ENCODE measurements at places on chromosomes 2 and 18. TPM values are rescaled to one million over a fixed set of nuclear protein-coding genes. Genes with fewer than 3 reads are reported as not detected.
A peak's percentile ranks its signal among the peaks of the same experiment; 100 is the strongest.

DNA sequence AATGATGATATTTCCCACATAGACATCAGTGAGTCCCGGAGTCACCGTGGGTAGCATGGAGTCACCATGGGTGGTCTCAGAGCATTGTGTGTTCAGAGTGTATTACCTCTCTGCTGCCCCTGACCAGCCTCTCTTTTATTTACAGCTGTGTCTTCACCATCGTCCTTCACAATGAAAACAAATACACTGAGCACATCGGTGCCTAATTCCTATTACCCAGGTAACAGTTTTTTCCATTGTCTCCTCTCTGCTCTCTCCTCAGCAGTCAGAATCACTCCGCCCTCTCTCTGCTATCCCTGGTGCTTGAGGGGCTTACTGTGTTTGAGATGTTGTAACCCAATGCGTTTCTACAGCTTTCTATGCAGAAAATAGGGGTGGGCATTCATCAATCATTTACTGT is 361.5 kb upstream of the RAB12 start:
- no peak for DNase-seq

- DNase-seq: peak; percentile 92
Observed at GRCh38 chr2:74653985-74654882, at the start of gene SEMA4F. TSS of gene SEMA4F (plus strand) at chr2:74654247. CDS start at chr2:74654377, 130 bp downstream.

DNA sequence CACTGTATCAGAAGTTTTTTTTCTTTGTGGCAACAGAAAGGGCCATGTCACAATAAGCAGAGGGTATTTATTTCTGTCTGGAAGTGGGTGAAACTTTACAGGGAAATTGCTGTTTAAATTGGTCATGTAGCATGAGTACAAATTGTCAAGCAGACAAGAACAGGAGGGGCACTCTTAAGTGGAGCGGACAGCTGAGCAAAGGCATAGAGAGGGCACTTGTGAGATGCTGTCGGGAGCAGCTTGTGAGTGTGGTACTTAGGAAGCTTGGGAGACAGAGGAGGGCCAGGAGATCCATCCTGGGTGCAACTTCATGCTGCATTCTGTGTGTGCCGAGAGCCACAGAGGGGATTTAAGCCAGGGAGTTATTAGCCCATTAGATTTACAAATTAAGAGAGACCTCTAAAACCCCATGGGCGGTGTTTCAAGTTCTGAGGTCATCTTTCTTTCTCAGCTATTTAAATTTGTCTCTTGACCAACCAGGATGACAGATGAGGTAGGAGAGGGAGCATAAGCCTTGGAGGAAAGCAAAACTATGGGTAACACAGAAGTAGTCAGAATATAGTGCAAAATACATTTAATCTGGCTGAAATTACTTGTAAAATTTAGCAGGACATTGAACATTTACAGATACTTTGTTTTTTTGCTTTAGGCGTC is 30.4 kb downstream of the INPP4A start:
- DNase-seq: no peak

DNA sequence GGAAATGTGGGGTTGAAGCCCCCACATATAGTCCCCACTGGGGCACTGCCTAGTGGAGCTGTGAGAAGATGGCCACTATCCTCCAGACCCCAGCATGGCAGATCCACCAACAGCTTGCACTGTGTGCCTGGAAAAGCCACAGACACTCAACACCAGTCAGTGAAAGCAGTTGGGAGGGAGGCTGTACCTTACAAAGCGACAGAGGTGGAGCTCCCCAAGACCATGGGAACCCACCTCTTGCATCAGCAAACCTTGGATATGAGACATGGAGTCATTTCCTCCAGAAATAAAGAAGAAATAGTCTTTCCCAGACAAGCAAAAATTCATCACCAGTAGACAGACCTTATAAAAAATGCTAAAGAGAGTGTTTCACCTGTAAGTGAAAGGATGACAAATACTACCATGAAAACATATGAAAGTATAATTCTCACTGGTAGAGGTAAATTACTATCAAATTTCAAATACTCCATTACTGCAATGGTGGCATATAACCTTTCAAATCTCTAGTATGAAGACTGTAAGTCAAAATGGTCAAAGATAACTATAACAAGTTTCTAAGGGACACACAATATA is 152.6 kb upstream of the EPHA4 start:
- DNase-seq: no peak

DNA sequence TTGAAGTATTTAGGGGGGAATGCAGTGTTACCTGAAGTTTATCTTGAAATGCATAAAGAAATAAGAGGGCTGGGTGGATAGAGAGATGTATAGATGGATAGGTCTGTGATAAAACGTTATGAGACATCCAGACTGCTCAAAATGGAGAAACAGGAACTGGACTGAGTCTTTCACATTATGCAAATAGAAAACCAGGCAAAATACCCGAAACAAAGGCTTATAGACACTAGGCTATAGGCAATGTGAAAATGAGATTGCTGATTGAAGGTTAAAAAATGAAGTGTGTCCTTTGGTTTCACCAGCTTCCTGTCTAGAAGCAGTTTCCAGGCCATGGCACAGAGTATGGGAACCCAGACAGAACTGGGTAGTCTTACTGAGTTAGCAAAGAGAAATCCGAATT is 24.9 kb upstream of the SLC3A1 start:
- DNase-seq: no peak

DNA sequence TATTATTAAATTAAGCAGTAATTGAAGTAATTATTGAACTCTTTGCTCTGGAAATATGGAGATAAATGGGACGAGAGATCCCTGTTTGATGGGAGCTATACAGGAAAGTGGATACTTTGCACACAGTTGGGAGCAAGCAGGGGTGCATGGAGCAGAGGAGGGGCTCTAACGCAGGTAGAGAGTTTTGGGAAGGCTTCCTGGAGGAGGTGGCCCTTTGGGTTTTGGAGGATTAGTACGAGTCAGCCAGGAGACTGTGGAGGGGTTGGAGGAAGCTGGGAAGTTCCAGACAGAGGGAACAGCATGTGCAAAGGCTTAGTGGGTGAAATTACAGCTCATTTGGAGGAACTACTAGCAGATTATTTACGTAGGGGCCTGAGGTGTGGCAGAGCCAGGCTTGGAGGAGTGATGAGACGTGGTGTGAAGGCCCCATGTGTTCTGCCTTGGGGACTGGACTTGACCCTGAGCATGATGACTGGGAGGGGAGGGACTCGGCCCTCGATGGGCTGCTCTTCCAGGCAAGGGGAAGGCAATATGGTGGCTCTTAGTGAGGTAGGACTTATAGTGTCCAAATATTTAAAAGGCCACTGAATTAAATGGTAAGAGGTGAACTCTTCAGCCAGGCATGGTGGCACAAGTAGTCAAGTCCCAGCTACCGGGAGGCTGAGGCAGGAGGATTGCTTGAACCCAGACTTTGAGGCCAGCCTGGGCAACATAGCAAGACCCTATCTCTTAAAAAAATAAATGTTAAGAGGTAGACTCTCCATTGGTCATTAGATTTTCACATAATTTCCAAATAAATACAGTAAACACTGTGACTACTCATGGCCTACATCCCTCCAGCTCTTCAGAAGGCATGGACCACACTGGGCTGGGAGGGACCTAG is 30.2 kb downstream of the GREB1 start:
- no peak for DNase-seq

DNA sequence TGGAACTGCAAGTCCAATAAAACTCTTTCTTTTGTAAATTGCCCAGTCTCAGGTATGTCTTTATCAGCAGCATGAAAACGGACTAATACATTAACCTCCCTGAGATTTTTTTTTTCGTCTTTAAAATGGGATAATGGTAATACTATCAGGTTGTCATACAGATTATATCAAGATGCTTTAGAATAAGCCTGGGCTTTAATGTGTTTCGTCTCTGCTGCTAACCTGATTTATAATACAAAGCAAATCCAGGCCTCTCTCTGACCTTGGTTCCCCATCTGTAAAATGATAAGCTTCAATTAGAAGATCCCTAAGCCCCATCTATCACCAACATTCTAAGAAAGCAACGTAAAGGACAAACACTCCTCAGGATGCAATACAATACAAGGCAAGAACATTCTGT is 283.5 kb downstream of the LRATD1 start:
- no peak for DNase-seq

DNA sequence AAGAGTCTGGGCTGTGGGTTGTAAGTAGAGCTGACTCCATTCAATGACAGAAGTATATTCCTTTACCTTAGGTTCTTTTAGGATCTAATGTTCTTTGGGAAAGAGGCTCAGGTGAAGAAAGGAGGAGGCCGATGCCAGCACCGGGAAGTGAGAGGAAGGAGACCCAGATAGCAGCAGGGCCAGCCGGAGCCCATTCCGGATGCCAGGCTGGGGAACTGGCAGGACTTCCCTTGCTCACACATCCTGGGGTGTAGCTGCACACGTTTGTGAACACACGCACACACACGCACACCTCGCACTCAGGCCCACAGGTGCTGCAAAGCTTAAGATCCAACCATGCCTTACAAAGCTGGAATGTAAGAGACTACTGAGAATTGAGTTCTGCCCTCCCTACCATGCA is 95.8 kb upstream of the SMAD2 start:
- DNase-seq: no peak

DNA sequence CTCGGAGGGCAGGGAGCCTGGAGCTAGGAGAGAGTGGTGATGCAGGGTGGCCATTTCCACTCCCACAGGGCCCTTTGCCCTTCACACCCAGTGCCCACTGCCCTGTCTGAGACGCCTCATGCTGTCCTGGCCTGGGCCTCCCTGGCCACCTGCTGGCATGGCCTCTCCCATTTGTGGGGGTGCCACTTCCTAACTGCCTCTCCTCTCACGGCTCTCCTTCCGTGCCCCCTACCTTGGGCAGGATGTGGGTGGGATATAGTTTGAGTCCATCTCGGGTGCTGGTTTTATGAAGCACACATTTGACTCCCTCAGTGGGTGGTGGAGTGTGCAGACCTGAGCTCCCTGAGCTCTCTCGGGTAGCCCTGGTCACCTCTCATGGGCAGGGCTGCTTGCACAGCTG is 46.0 kb downstream of the DGKD start:
- DNase-seq: no peak

- no peak for DNase-seq
Observed at GRCh38 chr18:7062236-7062635, 55.4 kb downstream of the LAMA1 start.

GRCh38 chr2:103435010-103435409 is 673.2 kb downstream of the TMEM182 start:
- DNase-seq: no peak

- no peak for DNase-seq
Observed at GRCh38 chr2:129491308-129491707, 488.2 kb upstream of the RAB6C start.

- no peak for DNase-seq
Observed at GRCh38 chr2:158667586-158667985, 127.5 kb upstream of the DAPL1 start.

- no peak for DNase-seq
Observed at GRCh38 chr18:75023473-75023872, 185.5 kb downstream of the PTGR3 start.

DNA sequence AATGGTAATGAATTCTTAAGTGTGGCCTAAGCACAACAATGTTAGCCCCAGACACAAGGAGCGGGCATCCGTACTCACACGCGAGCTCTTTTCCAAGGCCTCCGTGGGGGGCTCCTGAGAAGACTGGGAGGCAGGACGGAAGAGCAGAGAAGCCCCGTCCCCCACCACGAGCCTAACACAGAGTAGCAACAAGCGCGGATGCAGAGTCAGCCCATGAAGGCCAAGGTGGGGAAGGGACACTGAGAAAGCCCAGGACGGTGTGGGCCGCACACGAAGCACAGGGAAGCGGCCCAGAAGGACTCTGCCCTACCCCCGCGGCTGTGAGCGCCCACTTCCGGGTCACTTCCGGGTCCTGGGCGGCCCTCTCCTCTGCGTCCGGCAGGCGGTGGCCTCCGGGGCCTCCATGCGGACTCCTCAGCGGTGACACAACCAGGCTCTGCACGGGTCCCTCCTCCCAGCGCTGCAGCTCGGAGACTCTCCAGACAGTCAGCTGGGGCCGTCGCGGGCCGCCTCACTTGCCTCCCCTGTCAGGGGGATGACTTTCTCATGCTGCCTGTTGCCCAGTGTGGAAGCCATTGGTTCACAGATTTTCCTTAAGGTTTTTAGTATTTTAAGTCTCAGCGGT is 151.5 kb downstream of the MTCL1 start:
- DNase-seq: no peak

DNA sequence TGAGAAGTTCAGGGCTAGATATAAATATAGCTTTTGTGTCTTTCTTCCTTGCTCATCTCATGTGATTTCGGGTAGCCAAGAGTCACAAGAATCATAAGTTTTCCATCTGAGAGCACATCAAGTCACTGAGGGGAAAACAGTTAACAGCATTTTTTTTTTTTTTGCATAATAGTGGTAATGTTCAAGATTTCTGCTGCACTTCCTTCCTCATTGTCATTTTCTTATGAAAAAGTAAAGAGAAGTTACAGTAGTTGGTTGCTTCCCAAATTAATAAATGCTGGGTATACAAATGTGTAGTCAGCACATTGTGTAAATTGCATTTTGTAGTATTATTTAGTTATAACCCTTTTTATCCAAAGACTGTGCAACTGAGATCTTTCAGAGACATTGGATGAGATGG is 93.6 kb downstream of the ZEB2 start:
- DNase-seq: no peak

GRCh38 chr2:19796035-19796695 is 105.6 kb downstream of the TTC32 start:
- no peak for DNase-seq

The SPP2 gene
- not detected for polyA plus RNA-seq

The VIT gene
- 0.09 TPM for polyA plus RNA-seq

The EVX2 gene
- not detected for polyA plus RNA-seq

The UGT1A1 gene
- polyA plus RNA-seq: 0.56 TPM

The TRIM43 gene
- 0.20 TPM for polyA plus RNA-seq

The SH3BP4 gene
- polyA plus RNA-seq: 42.2 TPM
